Hepatocyte (in vitro differentiated cells): ENCODE measurements at places on chromosomes 12 and 14. TPM values are rescaled to one million over a fixed set of nuclear protein-coding genes. Genes with fewer than 3 reads are reported as not detected.

The ZNF664 gene
- polyA plus RNA-seq: 13.5 and 17.6 TPM in 2 replicates

The SLC7A8 gene
- 85.0 and 123 TPM in 2 replicates for polyA plus RNA-seq

The KSR2 gene
- 0.22 and 0.46 TPM in 2 replicates for polyA plus RNA-seq

The SLC35F4 gene
- polyA plus RNA-seq: not detected in 2 replicates

The PRPH gene
- 1.3 and 1.7 TPM in 2 replicates for polyA plus RNA-seq

The DCAF4 gene
- 8.5 and 13.3 TPM in 2 replicates for polyA plus RNA-seq

The NOVA1 gene
- polyA plus RNA-seq: 1.4 and 1.7 TPM in 2 replicates

The TAS2R20 gene
- polyA plus RNA-seq: 0.36 and 0.41 TPM in 2 replicates

The GLIPR1 gene
- polyA plus RNA-seq: 20.0 and 24.5 TPM in 2 replicates

GRCh38 chr12:41288142-41288811, 100.2 kb downstream of the PDZRN4 start:
- peak; percentile 30 for DNase-seq

- no peak for DNase-seq
Measured at GRCh38 chr12:53890081-53890480, 48.5 kb upstream of the HOXC13 start.

GRCh38 chr12:132495165-132495544, 5.2 kb downstream of the FBRSL1 start:
- no peak for DNase-seq

DNA sequence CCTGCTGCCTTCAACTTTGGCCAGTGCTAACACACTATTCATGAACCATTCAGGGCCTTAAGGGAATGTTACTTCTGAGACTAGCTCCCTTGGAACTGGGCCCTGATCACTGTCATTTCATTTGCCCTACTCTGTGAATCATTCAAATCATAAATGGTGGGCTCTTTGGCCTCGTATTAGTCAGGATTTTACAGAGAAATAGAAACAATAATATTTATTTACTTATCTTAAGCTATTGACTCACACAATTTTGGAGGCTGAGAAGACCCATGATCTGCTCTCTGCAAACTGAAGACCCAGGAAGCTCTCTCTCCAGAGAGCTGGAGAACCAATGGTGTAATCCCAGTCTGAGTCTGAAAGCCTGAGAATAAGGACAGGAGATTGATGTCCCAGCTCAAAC, 398.5 kb downstream of the LRIG3 start:
- no peak for DNase-seq

DNA sequence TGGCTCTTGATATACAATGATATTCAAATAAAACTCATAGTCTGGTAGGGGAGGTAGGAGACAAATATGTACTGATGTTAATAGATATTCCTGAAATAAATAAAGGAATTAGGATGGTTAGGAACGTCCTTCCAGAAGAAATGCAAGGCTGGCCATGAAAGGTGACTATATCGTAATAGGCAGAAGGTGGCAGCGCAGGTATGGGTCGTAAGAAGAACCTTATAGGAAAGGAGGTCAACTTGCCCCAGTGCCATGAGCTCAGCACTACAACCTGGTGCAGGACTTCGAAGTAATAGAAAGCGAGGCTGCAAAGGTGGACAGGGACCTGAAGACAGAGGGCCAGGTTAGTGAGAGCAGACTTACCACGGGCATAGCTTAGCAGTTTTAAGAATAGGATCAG, 55.3 kb upstream of the FGD4 start:
- no peak for DNase-seq

DNA sequence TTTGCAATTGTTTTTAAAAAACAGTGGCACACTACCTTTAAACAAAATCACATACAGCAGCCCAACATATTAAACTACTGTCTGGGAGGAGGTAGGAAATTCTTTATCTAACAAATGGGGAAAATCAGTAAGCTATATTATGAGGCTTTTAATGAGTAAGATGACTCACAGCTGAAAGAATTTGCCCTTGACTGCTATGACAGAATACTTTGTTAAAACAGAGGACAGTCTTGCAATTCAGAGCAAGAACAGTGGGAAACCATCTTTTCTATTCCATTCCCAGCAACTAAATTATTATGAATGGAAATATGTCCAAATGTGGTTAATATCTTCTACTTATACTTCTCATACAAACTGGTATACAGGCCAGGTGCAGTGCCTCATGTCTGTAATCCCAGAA, 49.2 kb upstream of the SGPP1 start:
- DNase-seq: peak; percentile 27

DNA sequence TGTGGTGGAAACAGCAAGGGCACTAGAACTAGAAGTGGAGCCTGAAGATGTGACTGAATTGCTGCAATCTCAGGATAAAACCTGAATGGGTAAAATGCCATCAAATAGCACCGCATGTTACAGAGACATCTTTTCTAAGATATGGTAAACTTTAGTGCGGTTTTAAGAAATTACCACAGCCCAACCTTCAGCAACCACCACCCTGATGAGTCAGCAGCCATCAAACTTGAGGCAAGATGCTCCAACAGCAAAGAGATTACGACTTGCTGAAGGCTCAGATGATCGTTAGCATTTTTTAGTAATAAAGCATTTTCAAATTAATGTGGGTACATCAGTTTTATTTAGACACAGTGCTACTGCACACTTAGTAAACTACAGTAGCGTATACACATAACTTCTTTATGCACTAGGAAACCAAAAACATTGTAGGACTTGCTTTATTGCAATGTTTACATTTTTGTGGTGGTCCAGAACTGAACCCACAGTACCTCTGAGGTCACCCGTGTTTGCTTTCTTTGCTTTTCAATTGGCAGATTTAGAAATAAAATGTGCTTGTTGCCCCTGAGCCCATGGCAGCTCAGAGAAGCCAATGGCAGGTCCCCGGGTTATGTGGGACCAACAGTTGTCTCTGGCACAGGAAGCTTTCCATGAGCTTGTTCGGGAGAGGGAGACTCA, 15.9 kb downstream of the GOLGA3 start:
- no peak for DNase-seq

DNA sequence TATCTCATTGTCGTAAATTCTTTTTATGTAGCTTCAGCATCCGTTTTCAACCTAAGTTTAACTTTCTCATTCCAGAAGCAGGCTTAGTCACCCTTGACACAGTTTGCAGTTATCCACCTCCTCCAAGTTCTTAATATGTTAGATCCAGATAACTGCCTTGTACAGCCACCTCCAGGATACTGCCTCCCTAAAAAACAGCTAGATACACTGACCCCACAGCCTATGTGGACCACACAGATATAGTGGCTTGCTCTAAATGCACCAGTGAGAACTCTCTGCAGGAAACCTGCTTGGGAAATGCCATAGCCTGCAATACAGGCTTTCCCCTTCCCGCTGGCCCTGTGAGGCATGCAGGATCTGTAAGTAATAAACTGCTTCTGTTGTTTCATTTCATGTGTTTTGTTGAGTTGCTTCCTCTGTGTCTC, 11.1 kb upstream of the RTL1 start:
- no peak for DNase-seq

GRCh38 chr14:81209167-81209836, 11.5 kb downstream of the GTF2A1 start:
- no peak for DNase-seq

DNA sequence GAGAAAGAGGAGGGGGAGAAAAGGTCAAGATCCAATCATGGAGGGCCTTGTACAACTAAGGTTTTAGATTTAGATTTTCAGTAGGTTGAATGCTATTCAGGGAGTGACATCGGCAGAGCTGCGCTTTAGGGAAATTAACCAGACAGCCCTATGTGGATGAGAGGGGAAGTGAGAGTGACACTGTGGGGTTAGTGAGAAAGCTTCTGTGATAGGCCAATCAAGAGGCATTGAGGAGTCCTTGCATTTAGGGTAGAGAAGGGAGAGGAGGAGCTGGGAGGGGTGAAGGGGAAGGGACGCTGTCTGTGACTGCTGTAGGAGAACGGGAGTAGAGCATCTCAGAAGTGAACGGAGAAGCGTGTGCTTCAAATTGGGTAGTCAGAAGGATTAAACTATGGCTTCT, 3.4 kb downstream of the HSD17B6 start:
- DNase-seq: no peak
